GM10248 (cell line): ENCODE measurements at places on chromosomes 6 and 20.

- no peak for DNase-seq
These were observed 356.3 kb downstream of the HTR1B start for GRCh38 chr6:77106992-77107391.

DNA sequence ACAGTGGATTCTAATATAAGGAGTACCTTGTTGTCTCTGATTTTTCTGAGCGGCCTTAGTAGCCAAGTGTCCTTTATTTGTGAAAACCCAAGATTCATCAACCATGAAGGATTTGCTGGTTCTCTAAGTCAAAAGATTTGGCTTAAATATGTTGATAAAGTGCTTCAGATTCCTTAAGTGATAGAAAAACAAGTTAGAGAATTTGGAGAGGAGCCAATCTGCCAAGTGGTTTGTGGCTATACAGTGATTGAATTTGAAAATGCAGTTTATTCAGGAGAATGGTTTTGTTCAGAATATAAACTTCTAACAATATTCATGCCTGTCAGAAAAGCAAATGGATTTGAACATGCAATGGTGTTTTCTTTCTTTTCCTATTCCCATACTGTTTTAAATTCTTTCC lies 54.8 kb downstream of the CAP2 start:
- DNase-seq = no peak

GRCh38 chr6:138588805-138589434 lies 89.6 kb upstream of the NHSL1 start:
- DNase-seq = peak; percentile 68

DNA sequence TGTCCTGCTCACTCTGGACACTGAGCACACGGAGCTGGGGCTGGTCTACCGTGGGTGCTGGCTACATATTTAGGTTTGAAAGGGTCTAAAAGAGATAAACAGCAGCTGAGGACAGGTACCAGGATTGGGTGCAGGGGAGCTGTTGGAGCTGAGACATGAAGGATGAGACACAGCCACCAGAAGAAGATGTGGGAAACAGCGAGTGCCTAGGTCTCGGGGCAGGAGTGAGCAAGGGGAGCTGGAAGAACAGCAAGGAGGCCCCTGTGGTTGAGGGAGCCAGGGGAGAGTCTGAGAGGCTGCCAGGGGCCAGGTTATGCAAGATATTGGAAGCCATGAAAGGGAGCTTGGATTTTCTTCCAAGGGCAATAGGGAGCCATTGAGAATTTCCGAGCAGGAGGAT lies 434.0 kb upstream of the SULF2 start:
- no peak for DNase-seq

GRCh38 chr6:41798901-41799558 lies 11.5 kb downstream of the TOMM6 start:
- DNase-seq = no peak

- DNase-seq = peak; percentile 70
These were observed 93.7 kb downstream of the PSMB1 start for GRCh38 chr6:170459451-170459850.

GRCh38 chr6:347951-348859 lies 43.3 kb upstream of the IRF4 start:
- DNase-seq = no peak

- DNase-seq = no peak
These were observed 39.0 kb upstream of the BEND3 start for GRCh38 chr6:107154131-107154800.

DNA sequence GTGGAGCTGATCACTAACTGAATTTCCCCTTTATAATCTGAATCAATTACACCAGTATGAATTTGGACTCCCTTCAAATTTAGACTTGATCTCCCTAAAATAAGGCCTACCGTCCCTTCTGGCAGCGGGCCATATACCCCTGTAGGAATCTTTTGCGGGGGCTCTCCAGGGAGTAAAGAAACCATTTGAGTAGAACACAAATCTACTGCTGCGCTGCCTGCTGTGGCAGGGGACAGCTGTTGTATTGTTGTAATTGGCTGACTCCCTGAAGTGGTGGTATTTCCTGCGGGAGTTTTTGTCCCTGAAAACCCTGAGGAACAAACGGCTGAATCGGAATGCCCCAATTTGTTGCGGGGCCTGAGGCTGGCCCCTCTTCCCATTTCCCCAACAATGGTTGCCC lies 16.0 kb upstream of the PTCRA start:
- DNase-seq = no peak

DNA sequence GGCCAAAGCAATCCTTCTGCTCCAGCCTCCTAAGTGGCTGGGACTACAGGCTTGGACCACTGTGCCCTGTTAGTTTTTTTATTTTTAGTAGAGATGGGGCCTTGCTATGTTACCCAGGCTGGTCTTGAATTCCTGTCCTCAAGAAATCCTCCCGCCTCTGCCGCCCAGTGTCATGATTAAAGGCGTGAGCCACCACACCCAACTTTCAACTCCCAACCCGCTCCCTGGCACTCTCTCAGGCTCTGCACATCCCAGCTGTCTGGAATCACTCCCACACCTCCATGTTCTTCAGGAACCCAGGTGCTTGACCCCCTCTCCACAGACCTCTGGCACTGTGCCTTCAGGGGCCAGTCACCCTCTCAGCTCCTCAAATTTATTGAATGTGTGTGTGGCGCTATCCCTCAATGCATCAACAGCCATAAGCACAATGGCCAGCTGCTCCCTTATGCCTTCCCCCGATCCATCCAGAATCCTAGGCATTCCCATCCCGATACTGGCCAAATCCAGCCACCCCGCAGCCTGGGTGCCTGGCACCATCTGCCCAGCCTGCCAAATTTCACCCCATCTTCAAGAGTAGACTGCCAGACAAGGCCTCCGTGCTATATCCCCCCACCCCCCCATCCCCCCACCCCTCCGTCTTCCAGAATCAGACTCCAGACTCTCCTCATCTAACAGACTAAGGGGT lies 647 bp upstream of the POU5F1 start:
- no peak for DNase-seq

DNA sequence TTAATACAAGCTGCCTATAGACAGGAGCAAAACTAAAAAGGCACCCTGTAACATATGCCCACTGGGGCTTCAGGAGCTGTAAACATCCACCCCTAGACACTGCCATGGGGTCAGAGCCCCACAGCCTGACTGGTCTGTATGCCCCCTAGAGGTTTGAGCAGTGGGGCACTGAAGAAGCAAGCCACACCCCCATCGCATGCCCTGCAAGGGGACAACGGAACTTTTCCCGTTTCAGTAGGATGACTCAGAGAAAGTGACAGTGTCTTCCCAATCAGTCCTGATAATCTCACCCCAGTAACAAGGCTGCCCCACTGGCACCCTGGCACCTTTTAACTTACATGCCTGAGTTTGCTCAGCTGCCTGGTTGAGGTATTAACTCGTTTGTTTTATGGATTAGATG lies 35.9 kb downstream of the BEND3 start:
- no peak for DNase-seq

DNA sequence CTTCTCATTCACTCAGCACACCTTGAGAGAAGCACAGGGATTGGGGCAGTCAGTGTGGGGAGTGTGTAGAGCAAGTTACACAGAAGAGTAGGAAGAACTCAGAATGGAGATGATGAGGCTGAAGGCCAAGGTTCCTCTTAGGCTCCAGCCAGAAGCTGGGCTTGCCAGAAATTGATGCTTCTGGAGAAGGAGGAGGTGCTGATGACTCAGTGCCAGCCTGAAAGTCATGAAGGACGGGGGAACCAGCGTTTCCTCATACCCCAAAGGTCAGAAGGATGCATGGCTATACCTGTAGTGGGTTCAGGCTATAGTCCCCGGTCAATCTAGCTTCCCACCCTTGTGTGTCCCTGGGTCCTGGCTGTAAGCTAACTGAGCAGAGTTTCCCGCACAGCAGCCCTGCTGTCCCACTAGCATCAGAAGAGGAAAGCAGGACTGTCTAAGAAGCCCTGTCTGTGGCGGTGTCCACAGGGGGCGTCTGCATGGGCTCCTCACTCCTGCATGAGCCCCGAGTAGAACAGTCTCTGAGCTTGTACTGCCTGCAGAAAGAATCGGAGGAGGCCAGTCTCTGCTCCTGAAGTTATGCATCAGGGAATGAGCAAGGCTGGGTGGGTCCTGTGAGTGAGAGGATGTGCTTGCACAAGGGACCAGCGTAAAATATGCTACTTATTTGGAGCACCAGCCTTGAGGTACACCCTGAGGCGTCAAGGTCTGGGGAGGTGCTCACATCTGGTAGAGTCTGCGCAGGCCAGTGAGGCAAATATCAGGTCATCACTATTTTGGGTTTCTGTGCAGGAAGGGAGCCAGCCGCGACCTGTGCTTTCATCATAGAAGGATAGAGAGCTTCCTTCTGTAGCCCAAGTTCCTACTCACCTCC lies 148.5 kb downstream of the MRPL14 start:
- DNase-seq = no peak

GRCh38 chr6:77707603-77708002 lies 54.8 kb downstream of the MEI4 start:
- DNase-seq = no peak

DNA sequence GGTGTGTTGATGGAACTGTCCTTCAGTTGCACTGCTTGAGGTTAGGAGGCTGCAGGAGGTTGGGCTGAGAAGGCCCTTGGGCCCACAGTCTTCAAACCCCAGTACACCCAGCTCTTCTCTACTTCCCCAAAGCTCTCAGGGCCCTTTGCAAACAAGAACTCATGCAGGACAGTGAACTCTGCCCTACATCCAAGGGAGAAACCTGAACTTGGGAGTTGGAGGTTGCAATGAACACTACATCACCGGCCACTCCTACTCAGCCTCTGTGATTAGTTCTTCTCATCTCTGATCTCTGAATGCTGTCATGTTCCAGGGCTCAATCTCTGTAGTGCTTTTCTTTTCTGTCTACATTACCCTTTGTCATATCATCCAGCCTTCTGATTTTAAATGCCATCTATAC lies 148.5 kb upstream of the PDE7B start:
- no peak for DNase-seq

- no peak for DNase-seq
These were observed 9.1 kb upstream of the SNX9 start for GRCh38 chr6:157813750-157814455.

DNA sequence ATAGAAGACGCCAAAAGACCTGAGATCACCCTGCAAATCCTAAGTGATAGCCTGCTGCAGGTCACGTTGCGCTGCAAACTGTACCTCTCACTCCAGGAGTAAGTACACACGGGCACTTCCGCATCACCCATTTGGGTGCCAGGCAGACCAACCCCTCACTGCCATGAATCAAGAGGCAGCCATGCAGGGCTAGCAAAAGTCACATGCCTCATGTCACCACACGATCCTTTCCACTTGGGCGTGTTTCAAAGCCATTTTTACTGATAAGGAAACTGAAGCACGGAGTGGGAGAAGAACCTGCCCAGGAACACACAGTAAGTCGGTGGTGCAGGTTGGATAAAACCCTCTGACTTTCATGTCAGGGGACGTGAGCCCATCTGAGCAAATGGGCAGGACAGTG lies 37.0 kb downstream of the BPIFB1 start:
- no peak for DNase-seq

DNA sequence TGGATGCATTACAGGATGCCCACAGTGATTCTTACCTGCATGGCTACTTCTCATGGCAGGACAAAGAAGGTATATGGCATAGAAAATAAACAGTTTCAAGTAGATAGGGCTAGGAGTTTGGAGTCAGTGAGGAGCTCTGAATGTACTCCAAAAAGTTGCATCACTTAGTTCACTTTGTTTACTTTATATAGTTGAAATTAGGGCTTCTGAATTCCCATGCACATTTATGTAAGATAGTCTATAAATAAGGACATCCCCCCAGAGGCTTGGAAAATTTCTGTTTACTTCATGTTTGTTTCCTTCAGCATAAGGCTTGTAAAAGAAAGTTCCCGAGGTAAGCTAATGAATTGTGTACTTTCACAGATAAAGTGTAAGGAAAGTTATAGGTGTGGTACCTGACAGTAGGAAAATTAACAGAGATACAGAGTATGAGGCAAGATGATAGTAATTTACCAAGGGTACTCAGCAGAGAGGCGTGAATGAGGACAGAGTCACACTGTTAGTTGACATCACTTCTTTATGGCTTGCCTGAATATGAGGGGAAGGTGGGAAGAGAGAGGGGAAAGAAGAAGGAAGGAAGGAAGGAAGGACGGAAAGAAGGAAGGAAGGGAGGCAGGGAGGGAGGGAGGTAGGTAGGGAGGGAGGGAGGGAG lies 51.1 kb downstream of the ADTRP start:
- no peak for DNase-seq

GRCh38 chr6:73870907-73871306 lies 174.9 kb downstream of the CD109 start:
- DNase-seq = no peak

DNA sequence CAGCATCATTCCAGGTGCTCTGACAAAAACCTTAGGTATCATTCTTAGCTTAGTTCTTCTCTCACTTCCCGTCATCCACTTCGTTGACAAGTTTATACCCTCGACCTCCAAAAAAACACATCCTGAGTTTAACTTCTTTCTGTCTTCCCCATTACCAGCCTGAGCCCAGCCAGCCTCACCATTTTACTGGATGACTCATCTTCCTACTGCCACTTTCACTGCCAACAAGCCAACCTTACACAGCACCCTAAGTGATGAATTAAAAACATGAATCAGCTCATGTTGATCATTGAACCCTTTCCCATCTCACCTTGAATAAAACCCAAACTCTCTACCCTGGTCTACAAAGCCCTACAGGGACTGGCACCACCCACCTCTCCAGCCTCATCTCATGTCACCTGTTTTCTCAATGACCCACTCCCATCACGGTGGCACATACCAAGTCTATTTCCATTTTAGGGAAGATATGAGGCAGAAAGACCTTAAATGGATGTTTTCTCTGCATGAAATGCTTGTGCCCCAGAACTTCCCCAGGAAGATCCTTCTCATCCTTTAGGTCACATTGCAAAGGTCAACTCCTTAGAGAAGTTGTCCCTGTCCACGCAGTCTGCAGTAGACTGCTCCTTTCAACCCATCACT lies 9.9 kb upstream of the UST start:
- DNase-seq = no peak

GRCh38 chr6:33694401-33694931 lies 17.0 kb downstream of the UQCC2 start:
- DNase-seq = no peak

- DNase-seq = peak; percentile 45
These were observed 31.3 kb upstream of the ZSCAN23 start for GRCh38 chr6:28474441-28475219.

- DNase-seq = no peak
These were observed 63.5 kb downstream of the SLC2A10 start for GRCh38 chr20:46772901-46773300.

GRCh38 chr6:111276736-111277135 lies 189.4 kb downstream of the SLC16A10 start:
- DNase-seq = no peak

DNA sequence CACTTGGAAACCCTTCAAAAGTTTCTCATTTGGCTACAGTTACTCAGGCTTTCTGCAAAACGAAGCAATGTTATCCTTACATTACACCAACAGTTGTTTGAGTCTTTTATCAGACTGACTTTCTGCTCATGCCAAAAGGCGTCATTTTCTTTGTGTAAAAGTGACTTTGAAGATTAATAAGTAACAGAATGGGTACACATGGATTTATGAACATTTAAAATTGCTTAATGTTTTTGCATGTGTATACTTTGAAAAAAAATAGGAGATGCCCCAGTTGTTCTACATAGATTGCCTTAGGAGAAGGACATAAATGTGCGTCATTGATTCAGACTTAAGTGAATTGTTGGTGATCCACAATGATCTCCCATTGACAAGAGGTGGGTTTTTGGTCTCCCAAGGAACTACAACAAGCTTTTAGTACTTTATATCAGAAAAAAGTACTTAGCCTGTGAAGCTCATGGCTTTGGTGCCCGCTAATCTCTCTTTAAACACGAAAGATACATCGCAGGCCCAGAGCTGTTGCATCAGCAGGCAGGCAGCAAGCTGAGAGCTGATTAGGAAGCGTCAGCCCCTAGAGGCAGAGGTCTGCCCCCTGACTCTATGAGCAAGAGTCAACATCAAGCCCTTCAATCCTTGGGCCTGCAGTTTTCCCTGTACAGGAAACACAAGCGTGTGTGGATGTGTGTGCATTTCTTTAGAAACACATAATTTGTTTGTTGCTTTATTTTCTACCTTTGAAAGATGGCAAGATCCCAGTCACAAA lies 45.9 kb downstream of the SLC22A3 start:
- DNase-seq = no peak
